ENCODE measurements at places on chromosomes 12 and 14.

GRCh38 chr14:90648421-90648820 lies 167.8 kb downstream of the TTC7B start:
- DNase-seq, result no peak

GRCh38 chr14:68792678-68792978 lies 239 bp downstream of the ZFP36L1 start:
- no peak for DNase-seq

DNA sequence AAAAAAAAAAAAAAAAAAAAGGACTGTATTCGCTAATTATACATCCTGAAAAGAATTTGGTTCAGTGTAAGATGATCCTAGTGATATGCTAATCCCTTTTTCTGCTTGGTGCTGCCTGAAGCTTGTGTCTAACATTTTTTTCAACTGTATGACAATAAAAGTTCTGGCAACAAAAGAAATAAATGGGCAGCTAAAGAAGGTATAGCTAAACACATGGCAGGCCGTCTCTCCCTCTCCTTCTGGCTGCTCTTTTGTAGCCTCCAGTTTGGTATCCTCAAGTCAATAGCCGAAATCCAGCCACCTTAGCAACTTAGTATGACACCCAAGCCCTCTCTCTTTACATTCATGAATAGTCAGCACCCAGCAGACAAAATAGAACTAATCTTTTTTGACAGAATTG lies 198.3 kb upstream of the OTX2 start:
- no peak for DNase-seq

DNA sequence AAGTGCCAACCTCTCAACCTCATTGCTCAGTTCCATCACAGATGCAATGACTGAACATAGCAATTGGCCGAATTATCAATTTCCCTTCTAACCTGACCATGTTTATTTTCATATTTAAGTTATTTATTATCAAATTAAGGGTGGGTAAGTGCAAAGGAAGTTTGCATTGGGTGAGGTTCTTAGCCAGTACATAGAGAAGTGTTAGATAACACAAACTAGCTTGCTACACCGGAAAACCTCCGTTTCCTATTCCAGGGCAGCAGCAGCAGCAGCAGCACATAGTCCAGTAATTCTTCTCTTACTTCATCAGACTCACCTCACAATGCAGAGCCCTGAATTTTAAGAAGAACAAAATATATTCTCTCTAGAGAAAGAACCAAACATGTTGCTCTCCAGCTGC lies 200.5 kb upstream of the OR4E1 start:
- DNase-seq, result no peak

DNA sequence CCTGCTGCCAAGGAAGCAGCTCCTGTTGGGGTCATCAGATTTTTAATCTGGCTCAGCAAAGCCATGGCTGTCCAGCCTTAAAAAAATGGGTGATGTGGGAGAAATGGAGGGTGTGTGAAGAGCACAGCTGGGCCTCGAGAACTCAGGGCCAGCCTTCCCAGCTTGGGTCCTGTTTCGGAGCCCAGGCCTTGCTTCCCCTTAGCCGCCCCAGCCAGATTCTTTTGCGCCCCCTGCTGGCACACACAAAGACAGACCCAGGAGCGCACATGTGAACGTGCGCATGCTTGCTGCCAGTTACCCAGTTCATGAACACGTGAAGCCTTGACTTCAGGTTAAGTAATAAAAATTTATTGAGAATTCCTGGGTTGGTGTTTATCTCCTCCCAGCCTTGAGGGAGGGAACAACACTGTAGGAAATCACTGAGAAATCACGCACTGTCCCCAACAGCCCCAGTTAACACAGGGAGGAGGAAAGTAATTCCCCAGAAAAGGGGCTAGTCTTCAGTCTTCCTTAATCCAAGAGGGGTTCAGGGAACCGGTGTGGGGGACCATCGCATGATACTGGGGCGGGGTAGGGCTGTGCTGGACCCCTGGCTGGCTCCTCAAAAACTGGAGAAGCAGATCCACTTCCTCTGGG lies 5.3 kb downstream of the PHB2 start:
- peak; percentile 88 for DNase-seq
